ENCODE measurements at places on chromosomes 13 and 19.

- DNase-seq, result no peak
These were observed 270.4 kb downstream of the ABCC4 start for GRCh38 chr13:95030821-95031343.

GRCh38 chr19:57338877-57339276 lies 12.2 kb upstream of the ZNF304 start:
- no peak for DNase-seq

- DNase-seq, result no peak
These were observed 83.7 kb downstream of the AKAP11 start for GRCh38 chr13:42355491-42356183.

DNA sequence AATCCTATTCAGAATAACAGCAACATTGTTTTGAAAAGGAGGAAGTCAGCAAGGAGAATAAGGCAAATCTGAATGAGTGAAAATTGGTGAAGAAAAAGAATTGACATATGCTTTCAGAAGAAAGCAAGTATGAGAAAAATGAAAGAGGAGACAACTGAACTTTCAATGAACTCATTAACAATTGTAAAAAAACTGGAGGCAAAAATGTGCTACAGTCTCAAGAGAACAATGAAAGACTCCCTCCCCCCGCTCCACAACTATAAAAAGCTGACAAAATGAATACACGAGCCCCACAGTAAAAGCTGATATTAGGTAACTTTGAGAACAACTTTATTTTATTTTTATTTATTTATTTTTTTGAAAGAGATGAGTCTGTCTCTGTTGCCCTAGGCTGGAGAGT lies 373.1 kb downstream of the DIAPH3 start:
- DNase-seq, result no peak

DNA sequence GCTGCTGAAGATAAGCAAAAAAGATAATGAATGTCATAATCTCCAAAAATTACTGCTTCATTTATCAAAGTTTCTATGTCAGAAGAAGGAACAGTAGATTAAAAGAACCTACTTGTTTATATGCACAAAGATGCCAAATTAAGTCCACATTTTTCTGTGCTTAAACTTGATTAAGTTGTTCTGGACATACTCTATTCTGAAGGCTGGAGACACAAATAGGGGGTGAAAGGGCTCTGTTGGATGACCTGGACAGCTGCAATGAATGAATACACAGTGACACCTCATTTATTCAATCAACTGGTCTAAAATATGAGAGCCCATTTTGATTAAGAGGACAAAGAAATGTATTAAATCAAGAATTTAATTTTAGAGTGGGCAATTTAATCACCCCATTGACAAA lies 276.3 kb upstream of the PCDH9 start:
- DNase-seq, result no peak

GRCh38 chr13:30577401-30577852 lies 40.3 kb upstream of the USPL1 start:
- peak; percentile 31 for DNase-seq

DNA sequence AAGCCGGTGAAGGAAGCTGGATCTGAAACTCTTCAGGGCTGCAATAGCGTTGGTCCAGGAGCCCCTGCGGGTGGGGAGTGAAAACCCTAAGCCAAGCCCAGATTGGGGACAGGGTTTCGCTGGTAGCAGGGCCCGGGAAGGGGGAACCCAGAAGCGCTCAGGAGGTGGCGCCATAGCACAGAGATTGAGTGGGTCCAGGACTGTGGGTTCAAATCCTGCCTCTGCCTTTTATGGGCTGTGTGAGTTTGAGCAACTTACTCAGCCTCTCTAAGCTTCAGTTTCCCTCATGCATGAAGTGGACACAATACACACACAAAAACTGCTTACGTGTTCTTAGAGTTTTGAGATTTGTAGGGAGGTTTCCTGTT lies 8.3 kb upstream of the SYCN start:
- peak; percentile 19 for DNase-seq

GRCh38 chr13:25232937-25233515 lies 54.3 kb downstream of the MTMR6 start:
- DNase-seq, result no peak

GRCh38 chr19:37970699-37971098 lies 63.7 kb downstream of the SIPA1L3 start:
- DNase-seq, result no peak

GRCh38 chr19:3653081-3653795 lies 26.6 kb upstream of the CACTIN start:
- no peak for DNase-seq

GRCh38 chr19:19157808-19158207 lies 12.3 kb downstream of the MEF2B start:
- DNase-seq, result no peak

DNA sequence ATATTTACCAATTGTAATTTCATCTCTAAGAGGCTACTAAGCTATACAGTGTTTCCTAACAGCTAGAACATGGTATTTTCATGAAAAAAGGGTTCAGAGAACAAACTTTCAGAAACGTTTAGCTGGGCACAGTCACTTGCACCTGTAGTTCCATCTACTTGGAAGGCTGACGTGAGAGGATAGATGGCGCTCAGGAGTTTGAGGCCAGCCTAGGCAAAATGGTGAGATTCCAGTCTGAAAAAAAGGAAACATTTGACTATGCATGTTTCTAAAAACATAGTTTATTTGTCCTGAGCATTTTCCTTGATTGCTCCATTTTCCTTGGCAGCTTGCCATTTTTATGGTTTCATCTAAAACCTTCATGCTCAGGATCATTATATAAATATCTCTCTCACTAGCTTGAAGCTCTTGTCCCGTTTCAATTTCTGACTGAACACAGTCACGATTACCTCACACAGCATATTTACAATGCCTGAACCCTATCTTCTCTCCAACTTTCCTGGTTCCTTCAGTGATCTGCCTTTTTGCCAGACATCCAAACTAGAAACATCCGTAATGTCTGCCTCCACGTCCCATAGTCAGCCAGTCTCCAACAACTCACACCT lies 200.8 kb downstream of the RGCC start:
- DNase-seq, result no peak

DNA sequence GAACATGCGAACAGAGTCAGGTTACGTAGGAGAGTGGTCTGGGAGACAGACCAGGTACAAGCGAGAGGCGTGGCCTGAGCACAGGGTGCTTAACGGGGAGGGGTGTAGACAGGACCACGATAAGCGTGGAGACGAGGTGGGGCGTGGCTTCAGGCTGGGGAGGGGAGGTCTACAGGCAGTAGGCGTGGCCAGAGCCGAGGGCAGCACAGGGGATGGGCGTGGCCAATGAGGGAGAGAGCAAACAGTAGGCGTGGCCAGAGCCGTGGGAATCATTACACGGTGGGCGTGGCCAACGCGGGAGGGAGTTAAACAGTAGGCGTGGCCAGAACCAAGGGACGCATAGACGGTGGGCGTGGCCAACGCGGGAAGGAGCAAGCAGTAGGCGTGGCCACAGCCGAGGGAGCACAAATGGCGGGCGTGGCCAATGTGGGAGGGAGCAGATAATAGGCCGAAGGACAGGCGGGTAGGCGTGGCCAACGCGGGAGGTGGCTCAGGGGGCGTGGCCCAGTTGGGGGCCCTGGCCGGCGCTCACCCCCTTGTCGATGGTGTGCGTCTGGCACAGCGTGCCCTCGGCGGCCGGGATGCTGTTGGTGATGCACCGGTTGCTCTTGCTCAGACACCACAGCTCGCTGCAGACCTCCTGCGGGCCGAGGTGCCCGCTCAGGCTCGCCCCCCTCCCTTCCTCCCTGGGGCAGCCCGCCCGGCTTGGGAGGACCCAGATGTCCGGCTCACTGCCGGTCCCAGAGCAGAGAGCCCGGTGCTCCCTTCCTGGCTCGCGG lies 15.2 kb upstream of the MYO1F start:
- peak; percentile 92 for DNase-seq

DNA sequence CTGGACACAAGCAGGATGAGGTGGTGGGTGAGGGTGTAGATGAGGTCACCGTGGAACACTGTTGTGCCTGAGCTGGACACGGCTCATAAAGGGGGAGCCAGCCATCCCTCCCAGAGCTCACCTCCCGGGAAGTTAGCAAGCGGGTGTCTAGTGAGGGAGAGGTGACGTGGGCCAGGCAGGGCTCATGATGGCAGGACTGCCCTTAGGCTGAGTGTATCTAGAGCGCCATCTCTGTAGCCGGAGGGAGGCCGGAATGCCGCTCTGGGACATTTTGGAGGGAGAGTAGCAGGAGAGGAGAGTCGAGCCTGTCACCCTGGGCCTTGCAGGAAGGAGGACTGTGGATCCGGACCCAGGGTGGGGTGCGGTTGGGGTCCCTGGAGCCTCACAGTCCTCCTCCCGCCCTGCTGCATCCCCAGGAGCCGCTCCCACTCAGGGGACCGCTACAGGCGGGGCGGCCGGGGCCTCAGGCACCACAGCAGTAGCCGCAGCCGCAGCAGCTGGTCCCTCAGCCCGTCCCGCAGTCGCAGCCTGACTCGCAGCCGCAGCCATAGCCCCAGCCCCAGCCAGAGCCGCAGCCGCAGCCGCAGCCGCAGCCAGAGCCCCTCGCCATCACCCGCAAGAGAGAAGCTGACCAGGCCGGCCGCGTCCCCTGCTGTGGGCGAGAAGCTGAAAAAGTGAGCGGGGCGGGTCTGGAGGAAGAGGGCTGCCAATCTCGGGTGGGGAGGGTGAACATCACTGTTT lies 9.2 kb downstream of the ZNF296 start:
- no peak for DNase-seq

DNA sequence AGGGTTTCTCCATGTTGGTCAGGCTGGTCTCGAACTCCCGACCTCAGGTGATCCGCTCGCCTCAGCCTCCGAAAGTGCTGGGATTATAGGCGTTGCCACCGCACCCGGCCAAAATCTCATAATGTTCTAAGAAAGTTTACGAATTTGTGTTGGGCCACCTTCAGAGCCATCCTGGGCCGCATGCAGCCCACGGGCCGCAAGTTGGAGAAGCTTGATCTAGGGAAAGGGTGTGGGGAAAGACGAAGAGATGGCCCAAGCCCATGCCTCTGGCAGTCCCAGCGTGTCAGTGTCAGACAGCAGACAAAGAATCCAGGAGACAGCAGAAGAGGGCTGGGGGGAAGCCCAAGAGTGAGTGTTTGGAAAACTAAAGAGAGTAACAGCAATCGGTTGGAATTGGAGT lies 17.3 kb upstream of the PNMA8C start:
- no peak for DNase-seq

DNA sequence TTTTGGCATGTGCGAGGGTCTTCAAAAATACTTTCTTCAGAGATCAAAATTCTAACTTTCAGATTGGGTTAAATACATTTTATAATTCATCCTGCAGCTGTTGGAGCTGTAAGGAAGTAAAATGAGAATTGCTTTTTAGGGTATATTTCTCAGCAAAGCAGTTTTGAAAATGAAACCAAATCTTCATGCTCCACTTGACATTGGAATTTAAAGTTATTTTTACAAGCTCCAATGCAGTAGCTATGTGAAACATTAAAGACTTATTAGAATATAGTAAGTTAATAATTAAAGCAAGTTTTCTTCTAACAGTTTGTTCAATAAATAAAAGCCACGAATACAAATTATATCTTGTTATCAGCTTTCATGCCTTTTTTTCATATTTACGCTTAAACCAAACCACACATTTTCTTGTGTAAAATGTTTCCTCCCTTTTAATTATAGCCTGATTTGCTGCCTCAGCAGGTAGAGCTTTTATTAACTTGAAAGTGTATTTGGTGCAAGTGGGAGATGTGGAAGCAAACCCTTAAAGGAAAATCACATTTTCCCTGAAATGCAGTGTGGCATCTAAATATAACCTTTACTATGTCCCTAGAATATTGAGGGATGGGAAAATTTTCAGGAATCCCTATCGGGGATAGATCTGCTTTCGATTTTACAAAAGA lies 12.4 kb upstream of the MICU2 start:
- no peak for DNase-seq

DNA sequence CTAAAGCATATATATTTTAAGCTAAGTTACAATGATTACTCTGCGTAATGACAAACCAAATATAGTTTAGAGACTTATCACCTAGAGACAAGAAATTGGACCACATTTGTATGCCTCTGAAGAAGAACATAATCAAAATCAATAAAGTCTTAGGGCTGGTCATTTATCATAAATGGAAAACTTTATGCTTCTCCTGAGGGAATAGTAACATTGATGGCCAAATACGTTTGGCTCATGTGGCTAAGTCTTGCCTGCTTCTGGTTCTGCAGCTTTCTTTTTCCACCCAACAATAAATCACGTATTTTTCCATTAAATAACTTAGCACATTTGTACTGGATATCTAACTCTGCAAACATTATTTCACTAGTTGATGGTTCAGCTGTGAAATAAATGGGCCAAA lies 458.4 kb downstream of the SLITRK1 start:
- no peak for DNase-seq

GRCh38 chr13:41065078-41065477 lies 3.8 kb downstream of the WBP4 start:
- no peak for DNase-seq

DNA sequence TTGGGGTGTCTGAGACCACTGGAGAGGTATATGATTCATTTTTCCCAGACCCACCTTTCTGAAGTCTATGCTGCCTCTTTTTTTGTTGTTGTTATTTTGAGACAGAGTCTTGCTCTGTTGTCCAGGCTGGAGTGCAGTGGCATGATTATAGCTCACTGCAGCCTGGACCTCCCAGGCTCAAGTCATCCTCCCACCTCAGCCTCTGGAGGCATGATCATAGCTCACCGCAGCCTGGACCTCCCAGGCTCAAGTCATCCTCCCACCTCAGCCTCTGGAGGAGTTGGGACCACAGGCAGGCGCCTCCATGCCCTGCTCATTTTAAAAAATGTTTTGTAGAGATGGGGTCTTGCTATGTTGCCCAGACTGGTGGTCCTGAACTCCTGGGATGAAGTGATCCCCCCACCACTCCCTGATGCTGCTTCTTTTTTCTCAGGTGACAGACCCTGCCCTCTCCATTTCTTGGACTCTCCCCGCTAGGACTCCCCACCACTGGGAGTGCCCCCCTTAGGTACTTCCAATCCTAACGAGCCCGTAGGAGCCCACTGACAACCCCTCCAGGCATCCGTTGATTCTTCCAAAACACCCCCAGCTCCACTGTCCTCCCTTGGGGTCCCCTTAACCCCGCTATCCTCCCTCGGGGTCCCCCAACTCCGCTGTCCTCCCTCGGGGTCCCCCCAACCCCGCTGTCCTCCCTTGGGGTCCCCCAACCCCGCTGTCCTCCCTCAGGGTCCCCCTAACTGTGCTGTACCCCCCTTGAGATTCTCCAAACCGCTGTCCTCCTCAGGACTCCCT lies 45.4 kb downstream of the ARHGEF18 start:
- DNase-seq, result no peak

DNA sequence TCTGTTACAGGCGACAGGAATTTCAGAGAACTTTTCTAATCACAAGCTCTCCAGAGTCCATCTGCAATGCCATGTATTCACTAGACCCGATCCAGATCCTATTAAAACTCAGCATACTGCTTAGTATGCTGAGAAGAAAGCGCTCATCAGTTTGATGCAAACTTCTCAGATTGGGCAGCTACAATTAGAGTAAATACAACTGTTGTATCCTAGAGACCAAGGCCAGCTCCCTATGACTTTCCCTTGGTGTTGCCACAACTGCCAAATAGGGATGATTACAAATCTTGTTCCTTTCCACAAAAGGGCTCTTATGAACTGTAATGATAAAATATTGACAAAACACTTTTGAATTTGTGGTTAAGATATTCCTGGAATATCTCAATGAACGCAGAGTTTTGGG lies 191.2 kb downstream of the SPRY2 start:
- DNase-seq, result no peak

- DNase-seq, result no peak
These were observed 61.4 kb downstream of the MICU2 start for GRCh38 chr13:21542563-21542962.

GRCh38 chr19:35204799-35205732 lies 23.5 kb downstream of the FAM187B start:
- no peak for DNase-seq
